Mesenchymal stem cell (in vitro differentiated cells and primary cell): ENCODE measurements at places on chromosomes 2 and 18.

GRCh38 chr18:37674570-37674969 is 109.0 kb upstream of the CELF4 start:
- no peaks in the 10 kb centered on the region for H3K4me1 ChIP-seq
- no peak overlapping the region for H3K4me3 ChIP-seq
- no peak overlapping the region for H3K27ac ChIP-seq
- no peaks in the 10 kb centered on the region for H3K36me3 ChIP-seq
- no peaks in the 10 kb centered on the region for H3K27me3 ChIP-seq
- no peak for DNase-seq

DNA sequence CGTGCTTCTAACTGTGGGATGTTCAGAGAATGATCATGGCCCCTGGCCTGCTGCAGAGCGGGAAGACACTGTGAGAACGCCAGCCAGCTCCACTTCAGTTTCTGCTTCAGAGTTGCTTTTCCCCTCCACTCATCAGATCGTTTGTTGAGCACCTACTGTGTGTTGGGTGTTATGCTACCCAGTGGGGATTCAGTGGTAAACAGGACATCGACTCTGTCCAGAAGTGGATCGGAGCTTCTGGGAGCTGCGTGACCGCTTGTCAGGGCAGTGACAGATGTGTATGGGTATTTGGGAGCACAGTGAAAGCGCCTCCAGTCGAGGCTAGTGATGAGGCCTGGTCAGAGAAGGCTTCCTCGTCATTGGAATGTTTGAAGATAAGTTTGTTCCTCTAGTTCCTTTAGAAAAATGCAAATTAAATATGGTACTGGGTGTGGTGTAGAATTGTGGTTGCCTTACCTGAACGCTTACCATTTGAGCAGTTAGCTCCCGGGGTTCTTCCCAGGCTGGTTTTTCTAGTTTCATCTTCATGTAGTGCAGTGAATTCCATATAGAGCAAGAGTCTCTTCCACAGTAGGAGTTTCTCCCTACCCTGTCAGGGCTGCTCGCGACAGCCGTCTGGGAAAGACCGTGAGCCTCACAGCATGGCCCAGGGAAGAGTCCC is 2.8 kb downstream of the RAB12 start:
- peaks cover 15% of the 10 kb centered on the region for H3K4me1 ChIP-seq
- no peak overlapping the region for H3K27ac ChIP-seq
- H3K27me3 ChIP-seq, result peaks cover 7% of the 10 kb centered on the region
- H3K4me3 ChIP-seq, result no peak overlapping the region
- H3K36me3 ChIP-seq, result peaks cover 7% of the 10 kb centered on the region
- no peak for DNase-seq

- no peaks in the 10 kb centered on the region for H3K27me3 ChIP-seq
- peaks cover 72% of the 10 kb centered on the region for H3K36me3 ChIP-seq
- no peak overlapping the region for H3K4me3 ChIP-seq
- peak overlapping the region; percentile 74 for H3K27ac ChIP-seq
Observed at GRCh38 chr18:13026583-13027270, 35.6 kb downstream of the CEP192 start.

DNA sequence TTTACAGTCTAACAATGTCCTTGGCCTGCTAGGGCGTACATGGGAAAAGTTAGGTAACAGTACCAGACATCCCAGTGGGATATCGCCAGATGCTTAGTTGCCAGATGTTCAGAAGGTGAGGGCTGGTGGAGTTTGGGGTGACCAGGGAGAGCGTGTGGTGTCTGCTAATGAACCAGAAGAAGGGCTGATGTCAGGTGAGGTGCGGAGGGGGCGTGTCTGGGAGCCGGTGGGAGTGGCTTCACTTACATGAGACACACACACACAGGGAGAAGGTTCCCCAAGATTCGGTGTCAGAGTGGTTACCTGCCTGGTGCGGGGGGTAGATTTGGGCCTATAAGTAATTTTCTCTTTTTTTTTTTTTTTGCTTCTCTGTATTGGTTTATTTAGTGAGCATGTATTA is 12.2 kb downstream of the RAB31 start:
- no peak for DNase-seq
- H3K27ac ChIP-seq, result no peak overlapping the region
- no peaks in the 10 kb centered on the region for H3K27me3 ChIP-seq

DNA sequence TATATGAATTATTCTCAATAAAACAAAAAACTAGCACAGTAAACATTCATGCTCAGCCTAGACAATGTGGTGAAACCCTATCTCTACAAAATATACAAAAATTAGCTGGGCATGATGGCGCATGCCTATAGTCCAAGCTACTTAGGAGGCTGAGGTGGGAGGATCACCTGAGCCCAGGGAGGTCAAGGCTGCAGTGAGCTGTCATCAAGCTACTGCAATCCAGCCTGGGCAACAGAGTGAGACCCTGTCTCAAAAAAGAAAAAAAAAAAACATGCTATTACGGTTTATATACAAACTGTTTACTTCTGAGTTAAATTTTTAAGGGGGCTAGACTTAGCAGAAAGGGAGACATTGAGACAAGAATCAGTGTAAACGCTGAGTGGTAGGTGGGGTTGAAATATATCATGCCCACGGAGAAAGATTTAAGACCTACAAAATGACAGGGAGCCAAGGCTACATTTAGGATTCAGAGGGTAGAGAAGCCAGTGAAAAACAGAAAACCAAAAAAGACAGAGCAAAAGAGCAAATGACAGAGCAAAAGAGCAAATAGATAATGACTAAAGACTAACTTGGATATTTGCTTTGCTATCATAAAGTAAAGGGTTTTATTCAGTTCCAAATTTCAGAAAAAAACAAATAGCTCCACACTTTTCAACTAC is 7.5 kb downstream of the TTC32 start:
- no peaks in the 10 kb centered on the region for H3K27me3 ChIP-seq
- no peak overlapping the region for H3K27ac ChIP-seq
- DNase-seq, result no peak
- H3K4me1 ChIP-seq, result peaks cover 5% of the 10 kb centered on the region
- H3K36me3 ChIP-seq, result peaks cover 3% of the 10 kb centered on the region

GRCh38 chr2:26521054-26521912 is 43.4 kb upstream of the OTOF start:
- peak; percentile 11 for DNase-seq
- no peak overlapping the region for H3K4me3 ChIP-seq
- H3K36me3 ChIP-seq, result no peaks in the 10 kb centered on the region

GRCh38 chr18:23484561-23485182 is 18.6 kb upstream of the RMC1 start:
- peaks cover 2% of the 10 kb centered on the region for H3K4me1 ChIP-seq
- H3K4me3 ChIP-seq, result no peak overlapping the region
- peaks cover 39% of the 10 kb centered on the region for H3K36me3 ChIP-seq

- no peak overlapping the region for H3K4me3 ChIP-seq
- H3K27ac ChIP-seq, result no peak overlapping the region
- no peaks in the 10 kb centered on the region for H3K27me3 ChIP-seq
- no peak for DNase-seq
- peaks cover 2% of the 10 kb centered on the region for H3K4me1 ChIP-seq
Observed at GRCh38 chr2:168974428-168974827, 56.7 kb downstream of the ABCB11 start.

DNA sequence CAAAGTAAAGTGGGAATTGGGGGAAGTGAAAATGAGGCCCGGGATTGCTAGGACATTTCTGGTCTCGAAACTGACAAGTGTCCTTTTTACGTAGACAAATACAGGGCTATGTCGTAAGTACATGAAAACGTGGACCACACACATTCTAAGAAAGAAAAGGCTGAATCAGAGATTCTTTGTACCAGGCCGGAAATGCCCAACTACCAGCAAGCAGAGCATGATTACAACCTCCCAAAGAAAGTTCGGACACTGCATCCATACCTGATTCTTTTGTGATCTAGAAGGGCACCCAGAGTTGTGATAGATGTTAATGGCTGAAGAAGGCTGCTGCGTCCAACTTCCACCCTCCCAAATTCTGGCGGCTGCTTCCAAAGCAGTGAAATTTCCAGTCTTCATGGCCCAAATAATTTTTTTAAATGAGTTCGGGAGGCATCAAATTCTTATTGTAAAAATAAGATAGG is 1.7 kb downstream of the RBMS1 start:
- peak; percentile 86 for DNase-seq
- H3K27ac ChIP-seq, result peak overlapping the region; percentile 83
- no peaks in the 10 kb centered on the region for H3K4me1 ChIP-seq
- H3K36me3 ChIP-seq, result no peaks in the 10 kb centered on the region

DNA sequence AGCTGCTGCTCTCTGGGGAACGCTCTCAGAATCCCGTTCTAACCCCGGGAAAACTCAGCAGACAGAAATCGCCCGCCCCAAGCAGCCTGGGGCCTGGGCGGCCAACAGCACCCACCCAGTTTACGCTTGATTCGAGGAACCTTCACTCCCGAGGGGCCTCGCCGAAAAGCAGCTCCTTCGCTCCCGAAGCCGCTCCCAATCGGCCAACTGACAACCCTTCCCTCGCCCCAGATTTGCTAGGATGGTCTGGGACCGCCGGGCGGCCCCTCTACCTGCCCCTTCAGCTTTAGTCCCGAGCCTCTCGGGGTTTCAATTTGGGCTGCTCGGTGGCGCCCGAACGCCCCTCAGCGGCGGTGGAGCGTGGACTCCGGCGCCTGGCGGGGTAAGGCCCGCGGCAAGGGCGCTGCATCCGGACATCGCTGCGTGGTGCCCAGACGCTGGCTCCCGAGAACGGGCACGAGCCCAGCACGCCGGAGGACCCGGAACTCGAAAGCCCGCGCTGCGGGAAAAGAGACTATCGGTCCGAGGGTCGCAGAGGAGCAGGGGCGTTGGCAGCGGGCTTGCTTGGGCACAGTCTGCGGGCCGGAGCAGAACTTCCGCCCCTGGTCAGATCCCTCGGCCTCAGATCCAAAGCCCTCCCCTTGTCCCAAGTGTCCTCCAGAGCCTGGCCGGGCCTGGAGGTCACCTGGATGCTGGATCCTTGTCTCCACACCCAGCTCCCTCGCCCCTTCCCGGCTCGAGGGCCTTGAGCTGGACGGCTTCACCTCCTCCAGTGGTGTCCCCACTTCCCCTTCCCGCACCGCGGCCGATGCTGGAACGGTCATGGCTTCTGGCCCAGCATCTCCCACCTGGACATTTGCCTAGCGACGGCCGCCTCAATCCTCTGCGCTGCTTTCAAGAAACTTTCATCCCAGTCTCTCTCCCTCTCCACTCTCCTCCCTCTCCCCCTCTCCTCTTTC is 3.0 kb upstream of the OTX1 start:
- no peak overlapping the region for H3K4me3 ChIP-seq
- no peak overlapping the region for H3K27ac ChIP-seq

DNA sequence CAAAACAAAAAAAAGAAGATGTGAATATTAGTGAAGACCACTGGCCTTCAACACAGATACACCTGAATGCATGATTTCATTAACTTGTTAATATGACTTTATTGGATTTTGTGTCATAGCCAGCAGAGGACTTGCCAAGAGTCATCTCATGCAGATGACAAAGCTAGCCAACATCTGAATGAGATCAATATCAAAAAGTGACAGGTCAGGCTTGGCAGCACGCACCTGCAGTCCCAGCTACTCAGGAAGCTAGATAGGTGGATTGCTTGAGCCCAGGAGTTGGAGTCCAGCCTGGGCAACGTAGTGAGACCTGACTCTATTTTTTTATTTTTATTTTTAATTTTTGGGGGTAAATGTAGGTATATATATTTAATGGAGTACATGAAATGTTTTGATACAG is 54.5 kb upstream of the TGIF1 start:
- no peak for DNase-seq
- H3K27me3 ChIP-seq, result no peaks in the 10 kb centered on the region
- H3K36me3 ChIP-seq, result no peaks in the 10 kb centered on the region
- no peaks in the 10 kb centered on the region for H3K4me1 ChIP-seq
- H3K27ac ChIP-seq, result no peak overlapping the region

DNA sequence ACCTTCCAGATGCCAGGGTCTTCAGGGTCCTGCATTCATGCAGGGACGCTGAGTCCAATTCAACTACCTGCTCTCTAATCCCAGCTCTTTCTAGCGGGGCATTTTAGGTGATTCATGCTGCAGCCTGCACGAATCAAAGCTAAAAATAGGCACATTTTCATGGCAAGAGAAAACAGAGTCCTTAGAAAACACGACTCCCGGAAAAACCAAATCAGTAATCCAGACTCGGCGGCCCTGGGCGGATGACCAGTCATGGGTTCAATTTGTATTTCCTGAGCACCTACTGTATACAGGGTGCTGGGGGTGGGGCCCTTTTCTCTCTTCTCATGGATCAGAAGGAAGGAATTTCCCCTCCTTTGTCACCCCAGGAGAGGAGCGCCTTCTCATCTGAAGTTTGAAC is 64.4 kb downstream of the LONRF2 start:
- DNase-seq, result peak; percentile 47
- H3K27me3 ChIP-seq, result no peaks in the 10 kb centered on the region
- H3K36me3 ChIP-seq, result no peaks in the 10 kb centered on the region
- peaks cover 19% of the 10 kb centered on the region for H3K4me1 ChIP-seq
- no peak overlapping the region for H3K27ac ChIP-seq
- no peak overlapping the region for H3K4me3 ChIP-seq

DNA sequence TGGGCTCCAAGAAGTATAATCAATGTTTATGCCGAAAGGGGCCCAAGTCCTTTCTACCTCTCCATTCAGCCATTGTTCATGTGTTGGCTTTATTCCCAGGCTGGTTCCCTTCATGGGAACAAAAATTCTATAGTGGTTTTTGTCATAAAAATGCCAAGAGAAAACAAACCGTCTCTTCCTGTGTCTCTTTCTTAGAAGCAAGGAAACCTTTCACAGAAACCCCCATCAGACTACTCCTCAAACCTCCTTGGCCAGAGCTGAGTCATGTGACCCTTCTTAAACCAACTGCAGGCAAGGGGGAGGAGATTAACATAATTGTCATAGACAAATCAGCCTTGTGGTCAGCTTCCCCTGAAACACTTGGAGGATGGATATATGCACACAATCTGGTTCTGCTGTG is 75.1 kb upstream of the TANK start:
- no peaks in the 10 kb centered on the region for H3K36me3 ChIP-seq
- no peak overlapping the region for H3K27ac ChIP-seq
- DNase-seq, result no peak
- no peak overlapping the region for H3K4me3 ChIP-seq
- no peaks in the 10 kb centered on the region for H3K27me3 ChIP-seq
